ENCODE measurements at places on chromosomes 16 and 17.

- no peak for DNase-seq
Measured at GRCh38 chr16:67822511-67822910, 15.8 kb downstream of the TSNAXIP1 start.

DNA sequence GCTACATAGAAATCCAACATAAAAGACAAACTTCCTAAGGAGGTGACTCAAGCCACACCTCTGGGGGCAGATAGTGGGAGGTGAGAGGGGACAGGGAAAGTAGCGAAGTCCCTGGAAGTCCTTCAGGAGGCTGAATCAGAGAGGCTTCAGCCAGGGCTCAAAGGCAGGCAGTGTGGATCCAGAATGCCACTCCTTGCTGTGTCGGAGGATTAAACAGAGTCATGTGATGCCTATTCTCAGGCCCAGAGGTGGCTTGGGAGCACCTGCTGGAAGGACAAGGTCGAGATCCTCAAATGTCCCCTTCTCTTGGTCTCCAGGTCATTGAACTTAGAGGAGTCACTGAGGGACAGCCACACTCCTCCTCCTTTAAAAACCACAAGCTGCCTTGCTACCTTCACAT lies 391.1 kb downstream of the SOX9 start:
- DNase-seq, result no peak

DNA sequence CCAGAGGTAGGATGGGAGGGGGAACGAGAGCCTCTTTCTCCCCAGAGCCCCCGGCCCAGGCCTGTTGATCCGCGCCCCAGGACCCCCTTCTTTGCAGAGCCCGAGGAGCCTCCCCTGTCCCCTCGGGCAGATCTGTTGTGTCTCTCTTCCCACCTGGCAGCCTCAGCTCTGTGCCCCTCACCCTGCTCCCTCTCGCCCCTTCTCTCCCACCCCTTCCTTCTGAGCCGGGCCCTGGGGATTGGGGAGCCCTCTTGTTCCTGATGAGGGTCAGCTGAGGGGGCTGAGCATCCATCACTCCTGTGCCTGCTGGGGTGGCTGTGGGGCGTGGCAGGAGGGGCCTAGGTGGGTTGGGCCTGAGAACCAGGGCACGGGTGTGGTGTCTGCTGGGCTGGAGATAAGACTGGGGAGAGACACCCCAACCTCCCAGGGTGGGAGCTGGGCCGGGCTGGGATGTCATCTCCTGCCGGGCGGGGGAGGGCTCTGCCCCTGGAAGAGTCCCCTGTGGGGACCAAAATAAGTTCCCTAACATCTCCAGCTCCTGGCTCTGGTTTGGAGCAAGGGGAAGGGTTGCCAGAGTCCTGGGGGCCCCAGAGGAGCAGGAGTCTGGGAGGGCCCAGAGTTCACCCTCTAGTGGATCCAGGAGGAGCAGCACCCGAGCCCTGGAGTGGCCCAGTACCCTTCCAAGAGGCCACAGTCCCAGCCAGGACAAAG lies 65.4 kb downstream of the MRC2 start:
- no peak for DNase-seq

DNA sequence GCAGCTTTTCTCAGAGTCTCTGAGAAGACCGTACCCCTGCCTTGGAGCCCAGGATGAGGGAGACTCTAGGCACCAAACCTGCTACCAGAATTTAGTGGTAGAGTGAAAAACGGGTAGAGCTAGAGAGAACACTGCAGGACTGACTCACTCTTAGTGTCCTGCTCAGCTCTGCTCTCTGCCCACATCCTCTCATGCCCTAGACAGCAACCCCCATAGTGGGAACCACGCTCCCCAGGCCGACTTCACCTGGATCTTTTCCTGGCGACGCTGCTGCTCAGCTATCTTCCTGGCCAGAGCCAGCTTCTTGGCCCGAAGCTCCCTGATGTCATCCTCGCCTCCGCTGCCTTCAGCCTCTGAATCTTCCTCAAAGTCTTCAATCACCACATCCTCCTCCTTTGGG lies 26.7 kb downstream of the HIC1 start:
- no peak for DNase-seq

DNA sequence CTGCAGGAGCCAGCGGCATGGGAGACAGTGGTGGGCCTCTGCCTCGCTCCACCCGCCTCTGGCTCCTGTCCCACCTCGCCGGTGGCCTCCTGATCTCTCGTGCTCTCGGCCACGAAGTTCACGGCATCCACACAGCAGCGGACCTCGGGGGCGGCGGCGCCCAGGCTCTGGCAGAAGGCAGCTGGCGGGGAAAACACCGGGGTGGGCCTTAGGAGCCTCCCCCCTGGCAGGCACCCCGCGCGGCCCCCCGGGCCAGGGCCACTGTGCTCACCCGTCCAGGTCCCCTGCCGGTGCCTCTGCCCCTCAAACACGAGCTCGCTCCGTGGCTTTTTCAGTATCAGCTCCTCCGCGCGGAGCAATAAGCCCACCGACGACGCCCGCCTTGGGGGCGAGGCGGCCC lies 409 bp upstream of the C17orf107 start:
- no peak for DNase-seq

DNA sequence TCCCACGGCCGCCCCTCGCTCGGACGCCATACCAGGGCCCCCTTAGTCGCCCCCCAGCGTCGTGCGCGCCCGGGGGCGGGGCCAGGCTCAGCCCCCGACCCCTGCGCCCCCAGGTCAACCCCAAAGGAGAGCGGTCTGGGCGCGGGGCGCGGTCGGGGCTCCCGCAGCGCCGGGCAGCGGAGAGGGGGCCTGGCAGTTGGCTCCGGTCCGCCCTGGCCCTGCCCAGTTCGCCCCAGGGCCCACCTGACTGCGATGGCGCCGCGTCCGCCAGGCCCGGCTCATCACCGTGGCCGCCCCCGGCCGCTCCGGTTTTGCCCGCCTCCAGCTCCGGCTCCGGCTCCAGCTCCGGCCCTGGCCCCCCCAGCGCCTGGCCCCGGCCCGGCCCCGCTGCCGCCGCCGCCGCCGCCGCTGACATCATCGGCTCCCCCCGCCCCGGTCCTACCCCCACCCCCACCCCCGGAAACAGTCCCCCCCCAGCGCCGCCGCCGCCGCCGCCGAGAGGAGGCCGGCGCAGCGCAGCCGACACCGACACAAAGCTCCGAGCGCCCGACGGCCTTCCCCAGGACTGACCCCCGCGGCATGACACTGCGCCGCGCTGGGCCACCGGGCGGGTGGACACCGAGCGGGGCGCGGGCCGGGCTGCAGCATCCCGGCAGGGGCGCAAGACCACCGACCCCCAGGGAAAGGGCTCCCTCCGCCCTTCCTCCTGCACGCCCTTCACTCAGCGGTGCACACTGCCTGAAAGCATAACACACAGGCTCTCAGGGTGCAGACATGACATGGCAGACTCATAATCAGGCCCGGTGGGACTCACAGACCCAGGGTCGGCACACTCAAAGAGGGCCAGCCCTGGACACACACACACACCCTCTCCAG lies at the start of gene ZBTB4:
TSS of gene ZBTB4 (minus strand) at position 419 of the 876 bp plus-strand sequence. CDS start 12,830 bp downstream, outside the sequence.
- no peak for DNase-seq

Data from NCI-H2081 treated with DMSO at 0.1 percent for 48 hours (cell line).